NCI-H187 (cell line): ENCODE measurements at places on chromosomes 7 and 10.
A peak's percentile ranks its signal among the peaks of the same experiment; 100 is the strongest.

DNA sequence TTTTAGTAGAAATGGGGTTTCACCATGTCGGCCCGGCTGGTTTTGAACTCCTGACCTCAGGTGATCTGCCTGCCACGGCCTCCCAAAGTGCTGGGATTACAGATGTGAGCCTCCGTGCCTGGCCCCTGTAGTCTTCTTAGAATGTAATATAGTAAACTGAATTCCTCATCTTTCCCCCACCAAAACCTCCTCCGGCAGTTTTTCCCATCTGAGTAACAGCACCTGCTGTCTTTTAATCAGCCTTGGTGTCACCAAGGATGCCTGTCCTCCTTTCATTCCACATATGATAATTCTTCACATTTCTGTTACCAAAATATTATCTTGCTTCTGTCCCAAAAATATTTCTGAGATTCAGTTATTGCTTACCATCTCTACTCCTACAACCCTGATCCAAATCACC, 80.2 kb downstream of the ZEB1 start:
- no peak for DNase-seq

GRCh38 chr7:54556121-54556520, 13.9 kb downstream of the VSTM2A start:
- DNase-seq = no peak

GRCh38 chr7:94616855-94617254, 39.1 kb downstream of the SGCE start:
- DNase-seq = no peak

- no peak for DNase-seq
Observed at GRCh38 chr10:70832852-70833528, 17.2 kb downstream of the SGPL1 start.

GRCh38 chr7:154591544-154591943, 411.4 kb downstream of the PAXIP1 start:
- no peak for DNase-seq

DNA sequence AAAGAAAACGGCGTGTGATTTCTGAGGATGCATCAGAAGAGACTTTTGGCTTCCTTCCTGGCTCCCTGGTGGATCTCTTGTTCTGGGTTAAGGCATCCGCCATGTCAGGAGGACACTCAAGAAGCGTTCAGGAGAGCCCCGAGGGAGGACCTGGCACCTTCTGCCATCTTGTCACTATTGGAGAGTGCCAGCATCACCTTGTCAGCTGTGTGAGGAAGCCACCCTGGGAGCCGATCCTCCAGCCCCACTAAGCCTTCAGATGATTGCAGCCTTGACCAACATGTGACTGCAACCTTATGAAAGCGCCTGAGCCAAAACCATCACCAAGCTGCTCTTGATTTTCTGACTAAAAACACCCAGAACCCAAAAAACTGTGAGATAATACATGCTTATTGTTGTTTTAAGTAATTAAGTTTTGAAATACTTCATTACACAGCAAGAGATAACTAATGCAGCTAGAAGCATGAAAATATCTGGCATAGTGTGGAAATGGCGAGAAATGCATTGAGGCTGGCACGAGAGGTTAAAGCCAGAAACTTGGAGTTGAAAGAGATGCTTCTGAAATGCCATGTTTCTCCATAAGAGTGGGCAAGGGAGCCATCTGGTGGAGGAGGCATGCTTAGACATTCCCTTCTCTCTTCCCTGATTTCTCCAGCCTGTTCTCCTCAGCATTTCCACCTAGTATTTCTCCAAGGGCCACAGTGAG, 5.4 kb upstream of the ZFYVE27 start:
- peak; percentile 24 for DNase-seq

- DNase-seq = no peak
Observed at GRCh38 chr10:123567984-123568739, 98.0 kb upstream of the GPR26 start.

DNA sequence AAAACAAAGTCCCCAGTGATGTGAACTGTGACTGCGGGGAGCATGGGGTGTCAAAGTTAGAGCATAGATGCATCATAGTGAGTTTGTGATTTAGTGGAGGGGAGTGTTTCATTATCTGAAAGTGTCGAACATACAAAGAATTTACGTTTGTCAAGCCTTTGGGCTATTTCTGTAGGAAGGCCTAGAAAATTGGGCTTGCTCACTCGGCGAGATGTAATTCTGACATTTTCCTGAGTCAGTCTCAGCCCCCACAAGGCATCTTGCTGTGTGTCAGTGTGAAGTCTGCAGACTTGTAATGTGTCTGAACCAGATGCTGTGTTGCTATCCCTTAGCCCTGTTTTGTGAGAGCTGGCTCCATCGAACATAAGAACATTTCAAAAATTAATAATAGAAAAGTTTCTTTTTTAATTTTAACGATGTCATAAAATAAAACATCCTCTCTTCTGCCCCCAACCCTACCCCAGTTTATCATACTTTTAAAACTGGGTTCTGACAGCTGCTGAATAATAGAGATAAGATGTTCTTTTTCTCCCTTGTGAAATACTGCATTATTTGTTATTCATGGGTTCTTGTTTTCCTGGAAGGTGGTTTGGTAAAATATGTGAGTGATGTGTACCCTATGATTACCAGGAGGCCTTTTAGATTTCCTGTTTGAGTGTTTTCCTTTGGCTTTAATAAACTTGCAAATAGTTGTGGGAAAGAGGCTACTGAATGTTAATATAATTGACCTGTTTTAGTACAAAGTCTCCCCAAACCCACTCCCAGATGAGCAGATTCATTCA, 207.4 kb downstream of the GPR158 start:
- no peak for DNase-seq

DNA sequence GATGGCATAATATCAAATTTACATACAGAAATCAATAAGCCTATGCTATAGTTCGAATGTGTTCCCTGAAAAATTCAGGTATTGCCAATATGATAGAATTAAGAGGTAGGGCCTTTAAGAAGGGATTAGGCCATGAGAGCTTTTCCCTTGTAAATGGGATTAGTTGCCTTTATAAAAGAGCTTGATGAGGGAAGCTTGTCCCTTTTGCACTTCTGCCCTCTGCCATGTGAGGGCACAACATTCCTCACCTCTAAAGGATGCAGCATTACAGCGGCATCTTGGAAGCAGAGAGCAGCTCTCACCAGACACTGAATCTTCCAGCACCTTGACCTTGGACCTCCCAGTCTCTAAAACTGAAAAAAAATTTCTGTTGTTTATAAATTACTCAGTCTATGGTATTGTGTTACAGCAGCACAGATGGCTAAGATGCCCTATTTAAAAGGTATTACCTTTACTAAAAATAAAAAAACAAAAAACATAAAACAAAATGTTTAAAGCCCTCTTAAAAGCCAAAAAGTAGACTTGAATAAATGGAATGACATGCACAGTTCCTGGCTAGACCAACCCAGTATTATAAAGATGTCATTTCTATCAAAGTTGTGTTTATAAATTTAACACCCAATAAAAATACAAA, 909.6 kb downstream of the REEP3 start:
- DNase-seq = no peak

GRCh38 chr10:4147245-4147644, 362.2 kb upstream of the KLF6 start:
- DNase-seq = no peak

DNA sequence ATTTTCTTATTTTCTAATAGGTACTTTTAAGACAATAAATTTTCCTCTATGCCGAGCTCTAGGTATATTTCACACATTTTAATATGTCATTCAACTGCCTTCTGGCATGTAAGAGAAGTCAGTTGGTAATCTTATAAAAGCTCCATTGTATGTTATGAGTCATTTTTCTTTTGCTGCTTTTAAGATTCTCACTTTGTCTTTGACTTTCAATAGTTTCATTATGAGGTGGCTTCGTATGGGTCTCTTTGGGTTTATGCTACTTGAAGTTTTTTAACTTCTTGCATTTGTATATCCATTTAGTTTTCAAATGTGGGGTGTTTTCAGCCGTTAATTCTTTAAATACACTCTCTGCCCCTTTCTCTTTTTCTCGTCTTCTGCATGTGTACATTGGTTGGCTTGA, 80.5 kb downstream of the ABCA13 start:
- DNase-seq = no peak

- no peak for DNase-seq
Observed at GRCh38 chr10:121984463-121984862, 4.5 kb upstream of the TACC2 start.

GRCh38 chr7:2242541-2243429, 759 bp downstream of the NUDT1 start:
- DNase-seq = no peak

- DNase-seq = no peak
Observed at GRCh38 chr10:37479469-37479868, 354.1 kb downstream of the ANKRD30A start.

- peak; percentile 48 for DNase-seq
Observed at GRCh38 chr7:65250697-65251395, 122.8 kb upstream of the ZNF92 start.

DNA sequence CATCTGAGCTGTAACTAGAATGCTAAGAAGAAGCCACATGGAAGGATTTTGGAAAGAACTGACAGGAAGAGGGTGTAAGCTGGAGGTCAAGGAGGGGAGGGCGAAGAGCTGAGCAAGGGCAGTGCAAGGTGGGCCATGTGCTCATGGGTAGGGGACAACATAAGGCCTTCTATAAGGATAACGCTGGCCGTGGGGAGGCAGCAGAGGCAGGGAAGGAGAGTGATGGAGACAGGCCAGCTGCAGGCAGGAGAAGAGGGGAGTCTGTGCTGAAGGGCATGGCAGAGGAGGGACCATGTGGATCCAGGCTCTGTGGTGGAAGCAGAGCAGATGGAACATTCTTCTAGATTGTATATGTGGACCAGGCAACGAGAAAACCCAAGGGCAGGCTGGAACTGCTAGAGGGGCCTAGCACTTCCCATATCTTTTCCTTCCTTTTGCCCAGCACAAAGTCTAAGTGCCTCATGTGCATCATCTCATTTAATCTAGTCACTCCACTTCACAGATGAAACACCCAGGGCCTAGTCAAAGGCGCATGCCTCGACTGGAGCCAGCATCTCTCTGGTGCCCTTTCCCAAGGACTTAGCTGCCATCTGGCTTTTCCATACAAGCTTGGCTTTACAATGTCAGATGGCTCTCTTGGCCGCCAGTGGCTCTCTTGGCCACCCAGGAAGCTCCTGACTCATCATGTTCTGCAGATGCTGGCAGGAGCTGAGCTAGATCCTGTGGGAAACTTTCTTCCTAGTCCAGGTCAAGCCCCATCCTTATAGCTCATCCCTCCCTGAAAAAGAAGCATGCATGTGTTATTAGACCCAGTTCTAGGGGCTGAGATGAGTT, 6.6 kb downstream of the LRRC18 start:
- DNase-seq = no peak

GRCh38 chr10:43401627-43402026, 7.4 kb downstream of the HNRNPF start:
- DNase-seq = no peak

DNA sequence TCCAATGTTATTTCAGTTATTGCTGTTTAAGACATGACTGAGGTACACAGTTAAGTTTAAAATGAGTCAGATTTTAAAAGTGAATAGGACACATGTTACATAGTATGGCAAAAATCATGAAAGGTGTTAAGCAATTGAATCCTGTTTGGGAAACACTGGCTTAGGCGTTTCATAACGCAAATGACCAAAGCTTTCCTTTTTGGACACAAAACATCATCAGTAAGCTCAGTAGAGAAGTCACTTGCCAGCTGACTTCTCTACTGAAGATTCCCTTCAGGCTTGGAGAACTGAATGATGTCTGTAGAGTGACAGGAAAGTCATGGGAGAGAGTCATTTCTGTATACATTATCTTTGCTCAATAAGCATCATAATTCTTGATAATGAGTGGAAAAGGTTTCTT, 64.4 kb upstream of the RSBN1L start:
- no peak for DNase-seq

DNA sequence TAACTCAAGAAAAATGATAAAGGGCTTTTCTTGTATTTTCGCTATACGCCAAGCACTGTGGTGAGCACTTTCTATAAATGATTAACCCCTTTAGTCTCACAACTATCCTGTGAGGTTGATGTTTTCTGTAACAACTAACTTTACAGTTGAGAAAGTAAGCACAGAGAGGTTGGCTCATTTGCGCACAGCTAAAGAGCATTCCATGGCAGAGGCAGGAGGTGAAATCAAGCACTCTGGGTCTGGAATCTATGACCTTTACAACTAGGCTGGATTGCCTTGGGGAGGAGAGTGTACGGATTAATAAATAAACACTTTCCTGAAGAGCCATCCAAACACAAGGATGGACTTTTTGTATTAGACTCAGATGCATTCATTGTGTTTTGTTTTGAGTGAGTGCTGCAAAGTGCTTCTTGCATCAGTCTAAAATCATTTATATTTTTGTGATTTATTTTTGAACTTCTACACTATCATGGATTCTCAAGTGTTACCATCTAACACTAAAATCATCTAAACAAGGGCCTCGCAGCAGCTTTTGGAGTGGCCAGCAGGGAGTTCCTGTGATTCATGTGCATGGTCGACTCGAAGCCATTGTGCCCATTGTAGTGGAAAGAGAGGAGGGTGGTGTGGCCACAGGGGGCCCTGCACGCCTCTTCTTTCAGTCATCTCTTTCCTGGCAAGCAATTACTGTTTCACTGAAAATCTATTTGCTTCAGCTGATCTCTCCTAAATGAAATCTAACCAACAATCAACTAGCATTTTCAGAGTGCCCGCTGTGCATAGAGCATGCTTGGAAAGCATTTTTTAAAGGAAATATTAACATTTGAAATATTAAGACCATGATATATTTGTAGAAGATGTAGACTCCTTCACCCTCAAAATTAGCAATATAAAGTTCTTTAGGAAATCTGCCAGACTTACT, 633.4 kb upstream of the COBL start:
- no peak for DNase-seq

DNA sequence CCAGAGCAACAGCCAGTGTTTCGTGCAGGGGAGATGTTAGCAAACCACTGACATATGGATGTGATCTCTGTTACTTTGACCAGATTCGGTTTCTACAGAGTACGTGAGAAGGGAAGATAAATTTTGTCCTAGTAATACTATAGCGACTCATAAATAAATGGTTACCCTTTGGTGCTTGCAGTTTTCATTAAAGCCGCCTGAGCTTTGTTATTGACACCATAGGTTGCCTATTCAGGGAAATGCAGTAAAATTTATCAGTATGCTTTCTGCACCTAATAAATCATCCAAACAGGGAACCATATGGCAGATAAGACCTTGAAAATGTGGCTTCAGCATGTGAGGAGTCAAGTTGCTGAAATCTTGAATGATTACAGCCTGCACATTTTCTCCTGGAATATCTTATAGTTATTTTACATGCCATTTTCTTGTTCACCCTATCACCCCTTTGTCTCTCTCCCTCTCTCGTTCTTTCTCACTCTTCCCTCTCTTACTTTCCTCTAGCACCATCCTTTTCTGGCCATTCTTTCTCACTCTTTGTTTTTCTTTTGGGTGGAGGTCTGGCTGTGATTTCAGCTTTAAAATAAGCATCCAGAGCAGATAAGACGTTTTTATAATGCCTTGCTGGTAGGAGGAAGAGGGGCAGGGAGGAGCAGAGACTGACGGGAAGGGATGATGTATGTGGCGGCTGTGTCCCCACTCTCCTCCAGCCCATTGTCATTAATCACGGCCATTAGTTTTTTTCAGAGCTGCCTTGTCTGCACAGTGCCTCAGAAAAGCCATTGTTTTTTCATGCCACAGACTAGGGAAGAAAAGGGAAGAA, 182.5 kb downstream of the LRMDA start:
- DNase-seq = no peak
